ENCODE measurements at places on chromosomes 3 and 15.
A peak's percentile ranks its signal among the peaks of the same experiment; 100 is the strongest.

DNA sequence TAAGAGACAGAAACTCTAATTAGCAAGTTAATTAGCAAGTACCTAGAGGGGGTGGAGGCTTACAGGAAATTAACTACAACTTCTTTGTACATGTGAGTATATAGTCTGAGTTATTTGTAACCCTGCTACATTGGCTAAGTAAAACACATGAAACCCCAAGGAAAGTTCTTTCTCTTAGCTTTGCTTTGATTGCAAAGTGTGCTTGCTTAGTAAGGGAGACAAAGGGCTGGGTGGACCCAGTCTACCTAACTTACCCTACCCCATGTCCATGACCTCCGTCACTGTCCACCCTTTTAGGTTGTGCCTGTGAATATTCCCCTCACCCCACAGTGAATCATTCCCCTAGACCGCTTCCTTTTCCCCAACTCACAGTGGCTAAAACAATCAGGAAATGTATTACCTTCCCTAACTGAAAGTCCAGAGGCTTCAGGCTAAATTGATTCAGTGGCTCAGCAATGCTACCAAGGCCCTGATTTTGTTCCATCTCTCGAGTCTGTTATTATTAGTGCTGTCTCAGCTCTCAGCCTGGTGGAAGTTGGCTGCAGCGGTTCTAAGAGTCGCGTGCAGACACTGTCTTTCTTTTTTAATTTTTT is 31.1 kb upstream of the RYR3 start:
- DNase-seq = no peak

GRCh38 chr15:33115191-33115861 is 79.2 kb downstream of the FMN1 start:
- DNase-seq = no peak

- no peak for DNase-seq
These were observed 16.5 kb downstream of the CCDC66 start for GRCh38 chr3:56573501-56573900.

GRCh38 chr3:181358562-181358961 is 353.2 kb upstream of the SOX2 start:
- DNase-seq = no peak

DNA sequence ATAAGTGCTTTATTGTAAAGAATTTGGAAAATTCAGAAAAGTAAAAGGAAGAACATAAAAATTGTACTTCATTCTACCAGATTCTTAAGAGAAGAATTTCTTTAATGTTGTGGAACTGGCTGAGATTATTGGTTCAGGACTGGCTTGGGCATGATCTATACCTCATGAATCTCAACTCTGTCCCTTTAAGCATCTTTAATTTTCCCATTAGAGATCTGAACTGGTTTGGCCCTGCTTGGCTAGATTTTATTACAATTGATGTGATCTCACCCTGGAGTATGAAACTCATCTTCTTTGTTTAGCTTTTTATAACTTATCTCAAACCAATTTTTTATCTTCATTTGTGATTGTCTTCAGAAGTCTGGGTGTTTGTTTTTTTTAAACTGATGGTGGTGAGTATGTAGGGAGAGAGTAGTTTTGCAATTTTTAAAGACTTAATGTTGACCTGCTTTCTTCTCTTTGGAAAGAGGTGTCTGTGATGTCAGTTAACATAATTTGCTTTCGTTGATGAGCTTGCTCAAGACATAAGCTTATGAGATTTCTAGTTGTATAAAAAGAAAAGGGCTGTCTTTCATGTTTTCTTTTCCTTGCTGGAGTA is 61.9 kb downstream of the ZNF609 start:
- DNase-seq = peak; percentile 66

DNA sequence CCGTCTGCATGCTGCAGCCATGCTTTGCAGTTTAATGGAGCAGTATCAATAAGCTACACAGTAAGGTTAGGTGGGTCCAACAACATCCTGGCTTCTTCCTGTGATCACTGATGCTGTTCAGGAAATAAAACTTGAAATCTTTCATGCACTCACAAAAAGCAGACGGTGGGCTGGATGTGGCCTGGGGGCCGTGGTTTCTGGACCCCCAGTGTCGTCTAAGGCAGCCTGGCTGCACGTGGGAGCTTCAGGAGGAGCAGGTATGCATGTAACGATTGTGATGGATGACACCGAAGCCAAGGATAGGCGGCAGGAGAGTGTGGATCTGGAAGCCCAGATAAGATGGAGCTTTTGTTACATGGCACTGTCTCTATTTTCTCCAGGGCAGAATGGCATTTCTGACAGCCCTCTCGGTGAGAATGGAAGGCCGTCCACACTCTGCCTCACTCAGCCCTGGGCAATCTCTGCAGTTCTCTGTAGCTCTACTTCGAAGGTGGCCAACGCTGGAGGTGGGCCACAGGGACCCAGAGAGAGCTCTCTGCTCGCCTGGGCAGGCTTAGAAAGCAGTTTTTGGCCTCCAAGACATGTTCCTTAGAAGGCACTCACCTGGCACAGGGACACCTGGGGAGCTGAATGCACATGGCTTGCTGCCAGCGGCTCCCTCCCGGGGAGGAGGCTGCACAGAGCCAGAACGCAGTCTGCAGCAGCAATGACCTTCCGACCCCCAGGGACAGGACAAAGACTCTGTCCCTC is 46.4 kb upstream of the IQSEC1 start:
- no peak for DNase-seq

DNA sequence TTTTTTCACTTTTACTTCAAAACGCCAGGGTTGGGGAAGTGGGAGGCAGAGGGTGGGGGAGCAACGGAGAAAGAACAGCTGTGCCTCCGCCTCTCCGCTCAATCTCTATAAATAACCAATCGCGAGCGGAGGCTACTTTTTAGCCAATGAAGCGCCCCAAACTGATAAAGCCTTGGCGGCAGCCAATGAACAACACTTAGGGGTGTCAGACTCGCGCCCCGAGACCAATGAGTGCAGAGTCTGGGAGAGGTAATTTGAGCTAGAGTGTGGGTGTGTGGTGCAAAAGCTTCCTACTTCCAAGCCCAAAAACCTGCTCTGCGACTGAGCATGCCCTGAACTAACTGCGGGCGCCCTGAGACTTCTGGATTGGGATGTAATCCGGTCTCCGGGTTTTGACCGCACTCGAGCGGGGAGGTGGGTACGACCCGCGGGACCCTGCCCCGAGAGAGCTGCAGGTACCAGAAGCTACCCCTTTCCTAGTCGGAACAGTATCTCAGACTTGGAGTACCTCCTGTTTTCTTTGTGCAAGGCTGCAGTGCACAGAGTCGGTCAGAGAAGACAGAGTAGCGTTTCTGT is 800 bp upstream of the RAP2B start:
- peak; percentile 90 for DNase-seq

DNA sequence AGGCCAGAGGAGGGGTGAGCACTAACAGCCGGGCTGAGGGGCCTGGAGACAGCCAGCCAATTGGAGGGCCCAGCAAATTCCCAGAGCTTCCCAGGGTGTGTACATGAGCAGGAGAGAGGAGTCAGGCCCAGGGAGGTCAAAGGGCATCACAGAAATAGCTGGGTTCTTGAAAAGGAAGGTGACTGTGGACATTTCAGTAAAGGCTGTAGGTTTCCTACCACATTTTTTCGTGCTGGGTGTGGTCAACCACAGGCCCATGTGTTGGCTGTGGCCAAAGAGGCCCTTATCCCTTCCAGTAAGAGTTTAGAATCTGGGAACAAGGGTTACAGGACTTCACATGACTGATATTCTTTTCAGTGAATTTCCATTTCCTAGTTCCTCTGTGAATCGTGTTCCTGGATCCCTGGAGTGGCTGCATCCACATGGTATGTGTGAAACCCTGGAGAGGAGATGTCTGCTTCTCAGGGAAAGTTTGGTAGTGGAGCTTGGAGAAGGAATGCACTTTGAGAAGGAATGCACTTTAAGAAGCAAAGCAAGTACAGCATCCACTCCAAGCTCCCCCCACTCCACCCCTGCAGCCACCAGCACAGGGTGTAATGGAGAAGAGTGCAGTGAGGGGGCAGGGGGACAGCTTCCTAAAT is 73.2 kb upstream of the HEG1 start:
- DNase-seq = no peak

GRCh38 chr3:15498431-15499214 is 22.9 kb downstream of the COLQ start:
- DNase-seq = no peak

- DNase-seq = no peak
These were observed 53.1 kb downstream of the SPSB4 start for GRCh38 chr3:141104151-141104821.

- no peak for DNase-seq
These were observed 133.5 kb upstream of the STT3B start for GRCh38 chr3:31399271-31399670.

DNA sequence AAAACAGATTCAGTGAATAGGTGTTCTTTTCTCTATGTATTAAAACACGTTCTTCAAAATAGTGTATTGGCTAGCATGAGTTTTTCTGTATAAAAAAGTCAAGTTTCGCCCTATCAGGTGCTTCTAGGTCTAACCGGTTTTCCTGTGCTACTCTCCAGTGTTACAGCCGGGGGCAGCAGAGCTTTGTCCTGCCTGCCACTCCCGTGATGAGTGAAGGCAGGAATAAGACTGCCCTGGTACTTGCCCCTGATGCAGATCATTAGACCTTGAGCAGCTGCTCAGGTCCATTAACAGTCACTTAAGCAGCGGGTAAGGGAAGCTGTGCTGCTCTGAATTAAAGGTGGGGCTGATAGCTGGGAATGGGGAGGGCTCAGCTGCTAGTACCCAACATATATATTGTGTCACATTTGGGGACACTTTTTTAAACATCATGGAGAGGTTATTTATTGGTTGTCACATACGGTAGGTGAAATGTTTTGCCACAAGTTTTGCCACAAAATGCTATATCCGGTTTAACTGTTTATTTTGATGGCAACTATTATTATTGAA is 1.3 kb upstream of the UNC13C start:
- no peak for DNase-seq

DNA sequence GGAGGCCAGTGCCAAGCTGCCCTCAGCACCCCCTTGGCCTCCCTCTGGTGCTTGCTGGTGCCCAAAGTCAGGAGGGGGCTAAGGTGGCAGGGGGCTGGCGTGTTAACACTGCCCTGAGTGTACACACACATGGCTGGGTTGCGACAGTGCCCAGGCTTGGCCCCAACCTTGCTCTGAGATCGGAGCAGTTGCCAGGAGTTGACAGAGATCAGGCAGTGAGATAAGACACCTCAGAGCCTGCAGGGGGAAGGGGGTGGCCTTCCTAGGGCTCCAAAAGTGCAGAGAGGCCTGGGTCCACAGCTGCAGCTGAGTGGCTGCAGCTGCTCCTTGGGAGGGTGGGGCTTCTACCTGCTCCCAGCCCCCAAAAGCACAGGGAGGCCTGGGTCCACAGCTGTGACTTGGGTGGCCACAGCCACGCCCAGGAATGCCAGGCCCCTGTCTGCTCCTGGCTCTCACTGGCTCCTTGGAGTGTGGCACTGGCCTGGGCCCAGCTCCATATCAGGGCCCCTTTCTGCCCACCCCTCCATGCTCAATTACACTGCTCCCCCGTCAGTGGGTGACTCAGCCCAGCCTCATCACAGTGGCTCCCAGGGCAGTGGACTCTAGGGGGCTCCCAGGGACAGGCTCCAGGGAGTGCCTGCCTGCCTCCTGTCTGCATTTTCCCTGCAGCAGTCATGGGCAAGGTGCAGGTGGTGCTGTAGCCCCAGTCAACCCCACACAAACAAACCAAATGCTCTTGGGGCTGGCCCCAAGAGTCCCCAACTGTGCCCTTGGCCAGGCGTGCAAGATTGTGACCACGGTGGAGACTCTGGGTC is 56.4 kb upstream of the C15orf39 start:
- DNase-seq = no peak

- no peak for DNase-seq
These were observed 47.3 kb upstream of the BCHE start for GRCh38 chr3:165884518-165884917.

GRCh38 chr3:78101384-78101783 is 1061.5 kb downstream of the ROBO2 start:
- DNase-seq = no peak

DNA sequence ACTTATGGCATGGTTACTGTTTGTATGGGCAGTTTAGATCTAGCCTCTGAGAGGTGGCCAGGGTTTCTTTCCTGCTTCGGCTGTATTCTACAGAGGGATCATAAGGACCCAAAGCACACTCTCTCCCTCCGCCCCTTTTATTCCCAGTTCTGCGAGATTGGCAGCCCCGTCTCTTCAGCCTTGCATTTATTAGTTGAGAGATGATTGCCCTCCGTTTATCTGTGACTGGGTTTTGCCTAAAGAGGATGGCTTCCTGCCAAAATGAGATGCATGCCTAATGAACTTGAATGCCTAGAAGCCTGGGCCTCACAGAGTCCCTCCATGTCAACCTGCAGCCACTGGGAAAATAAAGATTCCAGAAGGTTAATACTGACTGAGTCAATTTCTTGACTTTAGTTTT is 97.1 kb upstream of the CHL1 start:
- no peak for DNase-seq

DNA sequence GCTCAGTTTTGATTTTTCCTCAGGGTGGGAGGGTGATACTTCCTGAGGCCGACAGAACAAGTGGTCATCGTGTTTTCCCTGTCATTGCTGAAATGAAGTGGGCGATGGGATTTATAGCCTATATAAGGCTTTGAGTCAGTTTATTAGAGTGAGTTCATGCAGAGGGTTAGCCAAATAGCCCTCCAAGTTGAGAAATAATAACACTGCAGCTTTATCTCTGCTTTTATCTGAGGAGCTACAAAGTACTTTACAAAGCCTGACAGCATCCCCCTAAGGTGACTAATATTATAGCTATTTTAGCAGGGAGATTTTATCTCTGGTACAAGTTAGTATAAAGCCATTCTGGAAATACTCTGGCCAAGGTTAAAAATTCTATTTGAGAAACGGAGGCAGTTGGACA is 389.6 kb downstream of the MFSD1 start:
- no peak for DNase-seq

- no peak for DNase-seq
These were observed 90.9 kb downstream of the SEC22A start for GRCh38 chr3:123292321-123293310.

GRCh38 chr3:113629584-113630421 is 66.6 kb downstream of the USF3 start:
- DNase-seq = no peak

- DNase-seq = peak; percentile 32
These were observed 214.5 kb downstream of the MTHFS start for GRCh38 chr15:79682285-79682684.

- no peak for DNase-seq
These were observed 57.3 kb downstream of the THRB start for GRCh38 chr3:24437326-24437725.

DNA sequence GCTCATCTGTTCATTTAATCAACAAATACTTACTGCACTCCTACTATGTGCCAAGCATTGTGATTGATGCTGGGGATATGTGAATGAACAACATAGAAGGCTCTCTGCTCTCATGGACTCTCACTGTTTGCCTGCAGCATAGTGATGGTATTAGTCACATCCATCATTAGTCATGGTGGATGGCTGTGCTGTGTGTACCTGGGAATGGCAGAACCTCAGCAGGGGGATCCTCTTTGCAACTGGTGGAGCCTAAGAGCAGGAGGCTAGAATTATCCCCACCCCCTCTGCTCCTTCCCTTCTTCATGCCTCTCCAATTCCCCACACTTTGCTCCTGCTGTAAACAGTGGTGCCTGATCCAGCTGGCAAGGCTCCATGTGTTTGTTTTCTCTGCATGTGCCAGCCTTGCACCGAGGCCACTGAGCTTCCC is 20.5 kb downstream of the BOC start:
- no peak for DNase-seq
